ACHN (cell line): ENCODE measurements at places on chromosomes 11 and 22.

DNA sequence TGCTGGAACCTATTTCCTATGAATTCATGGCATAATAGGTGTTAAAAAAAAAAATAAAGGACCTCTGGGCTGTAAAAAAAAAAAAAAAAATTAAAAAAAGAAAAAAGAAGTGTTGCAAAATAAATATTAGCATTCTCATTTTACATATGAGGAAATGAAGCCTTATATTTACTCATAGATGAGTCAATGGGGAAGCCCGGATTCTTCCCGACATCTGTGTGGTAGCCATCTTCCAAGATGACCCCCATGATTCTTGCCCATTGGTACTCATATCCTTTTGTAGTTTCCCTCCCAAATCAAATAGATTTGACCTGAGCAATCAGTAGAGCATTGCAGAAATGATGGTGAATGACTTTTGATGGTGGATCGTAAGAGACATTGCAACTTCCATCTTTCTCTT is 3.0 kb upstream of the SWAP70 start:
- no peak for DNase-seq

GRCh38 chr11:6371825-6372224 is 18.4 kb upstream of the SMPD1 start:
- no peak for DNase-seq

DNA sequence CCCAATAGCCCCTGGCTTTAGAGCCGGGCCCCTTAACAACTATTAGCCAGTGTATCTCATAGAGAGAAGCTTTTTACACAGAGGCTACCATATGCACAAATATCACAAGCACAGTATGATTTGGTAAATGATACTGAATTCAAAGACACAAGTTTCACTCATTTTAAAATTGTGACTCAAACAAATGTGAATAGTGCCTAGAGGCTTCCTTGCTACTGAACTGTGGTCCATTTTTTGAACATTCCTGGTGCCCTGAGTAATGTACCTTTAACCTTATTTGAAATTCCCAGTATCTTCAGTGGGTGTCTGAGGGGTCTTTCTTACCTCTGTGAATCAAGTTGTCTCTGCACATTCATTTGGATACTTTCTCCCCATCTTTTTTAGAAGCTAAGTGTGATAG is 156.2 kb downstream of the MAML2 start:
- no peak for DNase-seq

DNA sequence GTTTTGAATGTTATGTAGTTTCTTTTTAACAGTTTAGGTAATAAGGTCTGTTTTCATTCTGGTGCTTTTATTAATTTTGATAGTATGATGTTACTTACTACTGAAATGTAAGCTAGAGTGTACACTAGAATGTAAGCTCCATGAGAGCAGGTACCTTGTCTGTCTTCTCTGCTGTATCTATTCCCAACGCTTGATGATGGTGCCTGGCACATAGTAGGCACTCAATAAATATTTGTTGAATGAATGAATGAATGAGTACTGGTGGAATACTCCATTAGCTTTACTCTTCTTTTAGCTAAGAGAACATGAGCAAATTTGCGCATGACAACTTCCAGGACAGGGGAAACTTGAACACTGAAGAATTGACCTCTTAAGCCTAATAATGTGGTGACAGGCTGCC is 6.6 kb upstream of the NAT10 start:
- DNase-seq: no peak

DNA sequence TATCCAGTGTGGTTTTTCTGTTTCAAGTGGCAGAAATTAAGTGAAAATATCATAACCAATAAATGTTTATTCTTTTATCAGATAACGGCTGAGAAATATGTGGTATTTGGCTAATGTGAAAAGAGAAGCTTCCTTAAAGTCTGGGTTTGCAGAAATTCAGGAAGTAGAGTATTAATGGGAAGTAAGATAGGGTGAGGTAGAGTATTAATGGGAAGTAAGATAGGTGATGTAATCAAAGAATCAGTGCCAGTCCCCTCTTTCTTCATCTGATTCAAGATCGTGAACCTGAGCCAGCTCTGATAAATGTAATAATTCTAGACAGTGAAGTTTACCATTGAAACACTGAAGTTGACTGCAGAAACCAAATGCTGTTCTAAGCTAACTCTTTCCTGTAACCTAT is 30.9 kb downstream of the TRPC6 start:
- no peak for DNase-seq

DNA sequence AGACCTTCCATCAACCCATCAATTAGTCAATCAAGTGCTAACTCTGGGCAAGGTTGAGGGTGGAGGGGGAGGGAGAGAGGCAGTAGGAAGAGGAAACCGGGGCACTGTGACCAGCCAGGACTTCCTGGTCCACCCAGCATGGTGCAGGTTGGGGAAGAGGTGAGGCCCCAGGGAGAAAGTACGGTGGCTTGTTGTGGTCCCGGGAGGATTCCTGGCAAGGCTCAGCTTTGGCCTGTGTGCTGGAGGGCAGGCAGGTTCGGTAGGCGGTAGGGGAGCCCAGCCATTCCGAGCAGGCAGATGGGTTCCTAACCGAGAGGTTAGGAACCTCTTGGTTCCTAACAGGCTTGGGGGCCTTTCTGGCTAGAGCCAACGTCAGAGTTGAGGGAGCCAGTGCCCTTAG is 10.8 kb downstream of the ST14 start:
- DNase-seq: no peak

DNA sequence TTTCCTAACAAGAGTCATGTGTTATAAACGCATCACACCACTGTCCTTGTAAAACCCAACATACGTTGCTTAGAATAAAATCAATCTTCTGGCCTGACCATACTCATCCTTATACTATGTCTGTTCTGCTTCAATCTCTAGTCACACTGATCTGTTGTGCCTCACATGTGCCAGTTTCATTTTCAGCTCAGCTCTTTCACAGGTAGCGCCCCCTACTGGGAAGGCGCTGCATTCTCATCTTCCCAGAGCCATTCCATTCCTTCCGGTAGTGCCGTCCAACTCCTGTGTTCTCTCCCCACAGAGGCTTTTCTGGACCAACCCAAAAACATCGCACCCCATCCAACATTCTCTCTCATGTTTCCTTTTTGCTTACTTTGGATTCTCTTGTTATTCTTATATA is 22.2 kb downstream of the CASP5 start:
- peak; percentile 12 for DNase-seq
